NCI-H1092 treated with DMSO at 0.1 percent for 48 hours (cell line): ENCODE measurements at places on chromosomes 7 and 10.

DNA sequence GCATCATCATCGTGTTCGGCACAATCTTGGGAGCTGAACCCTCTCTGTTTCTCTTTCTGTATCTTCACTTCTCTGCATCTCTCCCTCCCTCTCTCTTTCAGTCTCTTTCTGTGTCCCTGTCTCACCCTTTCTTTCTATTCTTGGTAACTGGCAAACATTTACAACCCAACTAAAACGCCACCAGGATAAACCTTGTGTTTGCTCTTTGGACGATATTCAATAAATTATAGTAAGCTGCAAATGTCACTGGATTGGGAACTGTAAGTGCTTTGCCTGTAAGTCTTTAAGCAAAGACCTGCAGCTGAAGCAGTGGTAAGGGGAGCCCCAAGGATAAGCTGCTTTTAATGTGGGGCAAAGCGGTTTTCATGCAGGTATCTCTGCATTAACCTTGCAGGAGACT lies 558.0 kb upstream of the MKI67 start:
- no peak for DNase-seq

DNA sequence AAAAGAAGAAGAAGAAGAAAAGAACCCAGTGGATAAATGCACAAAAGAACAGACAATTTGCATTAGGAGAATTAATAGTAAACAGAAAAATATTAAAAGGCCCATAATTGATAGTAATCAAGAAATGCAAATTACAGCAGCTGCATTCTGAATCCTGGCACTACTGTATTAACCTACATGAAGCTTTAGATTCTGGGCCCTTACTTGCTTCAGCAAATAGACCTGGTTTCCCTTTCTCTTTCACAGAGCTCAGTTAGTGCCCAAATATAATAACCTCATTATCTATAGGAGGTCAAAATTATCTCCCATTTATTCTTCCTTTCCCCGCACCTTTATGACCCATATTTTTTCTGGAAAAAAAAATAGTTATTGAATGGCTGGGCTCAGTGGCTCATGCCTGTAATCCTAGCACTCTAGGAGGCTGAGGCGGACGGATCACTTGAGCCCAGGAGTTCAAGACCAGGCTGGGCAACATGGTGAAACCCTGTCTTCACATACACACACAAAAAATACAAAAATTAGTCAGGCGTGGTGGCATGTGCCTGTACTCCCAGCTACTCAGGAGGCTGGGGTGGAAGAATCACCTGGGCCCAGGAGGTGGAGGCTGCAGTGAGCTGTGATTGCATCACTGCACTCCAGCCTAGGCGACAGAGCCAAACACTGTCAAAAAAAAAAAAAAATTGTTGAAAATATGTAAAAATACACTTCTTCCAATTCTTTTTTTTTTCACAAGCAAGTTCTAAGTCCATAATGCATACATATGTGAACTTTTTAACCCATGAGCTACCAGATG lies 36.0 kb upstream of the PIK3AP1 start:
- DNase-seq, result no peak

DNA sequence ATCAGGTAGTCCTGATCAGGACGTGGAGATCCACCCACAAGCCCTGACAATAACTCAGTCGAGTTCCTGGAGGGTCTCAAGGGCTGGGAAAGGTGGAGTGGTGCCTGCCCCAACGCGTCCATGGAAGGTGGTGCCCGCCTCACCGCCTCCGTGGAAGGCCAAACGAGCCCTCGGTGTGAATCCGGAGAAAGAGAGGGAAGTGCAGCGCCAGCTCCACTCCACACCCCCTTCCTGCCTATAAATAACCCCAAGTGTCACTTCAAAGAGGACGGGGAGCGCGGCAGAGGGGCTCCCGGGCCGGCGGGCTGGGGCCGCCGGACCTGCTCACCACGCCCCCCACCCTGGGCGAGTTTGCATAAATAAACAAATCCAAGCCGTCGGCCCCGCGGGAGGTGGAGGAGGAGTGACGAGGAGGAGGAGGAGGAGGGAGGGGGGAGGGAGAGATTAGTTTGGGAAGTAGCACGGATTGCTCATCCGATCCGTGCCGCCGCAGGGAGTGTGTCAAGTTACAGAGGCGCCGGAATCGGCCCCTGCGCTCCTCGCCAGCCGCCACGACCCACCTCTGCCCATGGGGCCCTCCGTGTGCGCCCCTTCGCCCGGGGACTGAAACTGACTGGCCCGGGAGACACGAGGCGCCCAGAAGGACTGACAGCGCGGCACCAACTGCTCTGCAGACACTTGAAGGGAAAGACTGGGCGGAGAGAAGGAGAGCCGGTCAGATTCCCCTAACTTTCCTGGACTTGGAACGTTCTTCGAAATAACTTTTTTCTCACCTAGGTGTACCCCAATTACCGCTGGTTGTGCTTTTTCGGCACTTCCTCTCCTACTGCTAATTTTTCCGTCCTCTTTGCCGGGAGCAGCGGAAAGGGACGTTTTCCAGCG lies at the start of gene COL13A1:
Gene COL13A1, plus strand, starts transcription at position 473 of the 882 bp plus-strand sequence. CDS start 518 bp downstream, outside the sequence.
- DNase-seq, result no peak

- DNase-seq, result peak; percentile 14
Measured at GRCh38 chr10:118543714-118544400, 51.6 kb downstream of the PRLHR start.

DNA sequence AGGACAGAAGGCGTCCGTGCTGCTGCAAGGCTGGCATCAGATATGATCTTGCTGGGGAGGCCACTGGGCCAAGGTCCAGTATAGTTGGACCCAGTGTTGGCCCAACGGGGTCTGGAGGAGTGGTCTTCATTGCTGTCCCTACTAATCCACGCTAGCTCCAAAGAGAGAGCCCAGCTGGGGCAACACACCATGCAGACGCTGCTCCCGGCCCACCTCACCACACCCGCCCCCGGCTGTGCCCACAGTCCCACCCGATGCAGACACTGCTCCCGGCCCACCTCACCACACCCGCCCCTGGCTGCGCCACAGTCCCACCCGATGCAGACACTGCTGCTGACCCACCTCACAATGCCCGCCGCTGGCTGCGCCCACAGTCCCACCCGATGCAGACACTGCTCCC lies 121.5 kb downstream of the VIPR2 start:
- no peak for DNase-seq

DNA sequence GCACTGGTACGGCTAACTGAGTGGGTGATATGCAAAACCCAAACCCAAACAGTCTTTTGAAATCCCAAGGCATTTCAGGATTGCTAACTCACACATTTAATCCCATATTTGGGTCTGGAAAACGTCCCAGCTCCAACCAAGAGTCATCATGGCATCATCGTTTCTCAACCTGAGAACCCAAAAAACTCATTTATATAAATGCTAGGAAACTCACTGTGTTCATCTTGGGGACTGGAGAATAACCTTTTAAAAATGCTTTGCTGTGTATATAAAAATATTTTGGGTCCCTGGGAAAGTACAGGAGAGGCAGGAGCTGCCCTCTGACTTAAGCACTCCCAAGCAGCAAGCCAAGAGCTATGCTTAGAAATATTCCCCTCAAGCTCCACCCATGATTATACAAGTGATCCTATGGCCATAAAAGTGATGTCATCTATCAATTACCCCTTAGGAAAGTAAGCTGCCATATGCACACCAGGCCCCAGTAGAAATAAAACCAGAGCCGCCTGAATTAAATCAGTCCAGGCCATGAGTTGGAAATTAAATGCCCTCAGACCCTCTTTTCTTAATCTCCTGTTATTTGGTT lies 352.1 kb downstream of the FRMD4A start:
- DNase-seq, result no peak

DNA sequence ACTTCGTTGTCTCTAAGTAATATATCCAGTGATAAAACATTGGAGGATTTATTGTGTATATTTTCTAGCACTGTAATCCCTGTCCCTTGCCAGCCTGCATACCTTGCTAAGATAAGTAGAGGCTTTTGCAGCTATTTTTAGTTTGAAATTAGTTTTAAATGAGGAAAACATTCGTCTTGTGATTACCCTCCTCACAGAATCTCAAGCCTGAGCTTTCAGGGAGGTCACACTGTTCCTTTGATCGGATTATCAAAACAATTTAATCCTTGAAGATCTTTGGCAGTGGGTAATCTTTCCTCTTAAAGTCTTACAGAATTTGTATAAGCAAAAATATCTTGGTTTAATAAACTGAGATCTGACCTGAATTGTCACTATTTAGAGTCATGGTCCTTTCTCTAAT lies 897.0 kb upstream of the CELF2 start:
- no peak for DNase-seq

- no peak for DNase-seq
Measured at GRCh38 chr10:106982268-106982667, 182.2 kb downstream of the SORCS1 start.

- DNase-seq, result peak; percentile 10
Measured at GRCh38 chr10:24518981-24519597, 204.6 kb downstream of the ARHGAP21 start.

GRCh38 chr7:32385316-32385956 lies 104.7 kb downstream of the LSM5 start:
- no peak for DNase-seq

- DNase-seq, result peak; percentile 74
Measured at GRCh38 chr10:77641788-77642397, 4.3 kb upstream of the KCNMA1 start.

DNA sequence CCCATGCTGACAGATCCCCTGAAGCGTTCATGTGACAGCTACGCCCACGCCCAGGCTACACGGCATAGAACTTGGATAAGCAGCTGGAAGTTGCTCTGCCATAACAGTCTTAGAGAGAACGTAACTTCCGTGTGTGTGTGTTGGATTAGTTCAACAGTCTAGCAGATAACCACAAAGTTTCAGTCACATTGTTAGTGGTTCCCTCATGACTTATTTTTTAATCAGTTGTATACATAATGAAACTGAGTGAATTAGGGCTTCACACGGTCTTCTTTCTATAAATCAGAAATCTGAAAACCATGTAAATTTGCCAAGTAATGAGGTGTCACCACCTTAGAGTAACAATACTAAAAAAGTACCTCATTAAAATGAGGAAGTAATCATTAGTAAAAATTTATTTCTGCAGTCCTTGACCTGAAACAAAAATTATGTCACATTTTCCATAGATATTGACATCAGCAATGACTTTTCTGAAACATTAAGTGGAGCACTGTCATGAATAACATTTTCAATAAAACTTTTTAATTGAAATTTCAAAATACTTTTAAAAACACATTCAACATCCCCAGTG lies 21.7 kb upstream of the MACC1 start:
- DNase-seq, result no peak

DNA sequence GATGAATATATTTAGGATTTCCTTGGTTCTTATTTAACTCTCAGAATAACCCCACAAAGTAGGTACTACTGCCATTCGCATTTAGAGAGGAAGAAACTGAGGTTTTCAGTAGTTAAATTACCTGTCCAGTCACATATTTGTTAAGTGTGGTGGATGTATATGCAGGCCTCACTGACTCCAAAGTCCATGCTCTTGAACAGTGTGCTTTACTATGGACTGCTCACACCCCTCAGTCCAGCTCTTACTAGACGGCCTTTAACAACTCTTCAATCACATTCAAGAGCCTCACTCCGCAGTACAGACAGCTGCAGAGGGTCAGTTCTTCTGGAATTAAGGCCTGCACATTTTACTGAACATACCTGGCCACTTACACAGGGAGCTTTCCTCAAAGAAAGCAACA lies 36.2 kb downstream of the ZNF248 start:
- DNase-seq, result no peak

DNA sequence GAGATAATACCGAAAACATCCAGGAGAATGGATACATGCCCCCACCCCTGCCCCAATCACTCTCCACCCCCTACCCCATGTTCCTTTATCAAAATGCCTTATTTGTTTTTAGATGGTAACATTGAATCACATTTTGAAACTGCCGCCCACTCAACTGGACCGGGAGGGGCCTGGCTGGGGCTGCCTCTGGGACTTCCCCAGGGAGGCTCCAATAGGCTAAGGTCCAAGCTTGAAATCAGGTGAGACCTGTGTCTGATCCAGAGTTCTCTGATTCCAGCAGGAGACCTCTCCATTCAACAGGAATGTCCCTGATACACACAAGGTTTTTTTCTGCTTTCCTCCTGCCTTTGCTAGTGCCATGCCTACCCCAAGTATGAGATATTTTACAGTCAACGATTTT lies 43.8 kb upstream of the ACSL5 start:
- DNase-seq, result no peak

DNA sequence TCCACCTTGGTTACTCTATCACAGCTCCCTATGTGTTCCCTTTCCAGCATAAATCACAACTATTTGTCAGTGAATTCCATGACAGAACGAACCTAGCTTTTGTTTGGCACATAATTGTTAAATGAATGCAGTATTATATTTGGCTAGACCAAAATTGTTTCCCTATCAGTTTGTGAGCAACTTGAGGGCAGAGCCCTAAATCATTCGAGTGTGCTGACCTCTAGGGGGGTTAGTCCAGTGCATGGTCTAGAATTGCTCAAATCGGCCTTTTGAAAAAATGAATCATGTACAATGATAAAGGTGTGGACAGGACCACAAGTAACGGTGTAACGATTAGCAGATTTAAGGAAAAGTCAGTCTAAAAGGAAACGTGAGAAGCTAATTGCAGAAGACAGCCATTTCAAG lies 475 bp upstream of the NRBF2 start:
- DNase-seq, result no peak

GRCh38 chr7:115218076-115218475 lies 296.2 kb downstream of the MDFIC start:
- no peak for DNase-seq

GRCh38 chr7:95396136-95397032 lies at the start of gene PON3:
TSS of gene PON3 (minus strand) at chr7:95396375. CDS start at chr7:95396350, 25 bp downstream.
- no peak for DNase-seq
